ENCODE measurements at places on chromosomes 12 and 14. TPM values are rescaled to one million over a fixed set of nuclear protein-coding genes. Genes with fewer than 3 reads are reported as not detected.
A peak's percentile ranks its signal among the peaks of the same experiment; 100 is the strongest.

Gene CABP1
- total RNA-seq = not detected

Gene CRIP2
- total RNA-seq = 13.2 TPM

Gene KLHL33
- total RNA-seq = not detected

Gene KRT83
- total RNA-seq = not detected

Gene EEF1AKMT3
- 4.5 TPM for total RNA-seq

Gene DTD2
- 36.2 TPM for total RNA-seq

Gene SOCS4
- total RNA-seq = 13.6 TPM

Gene TSPAN9
- 5.0 TPM for total RNA-seq

Gene EVL
- 6.1 TPM for total RNA-seq

Gene ANKRD33
- not detected for total RNA-seq

Gene FAM90A1
- not detected for total RNA-seq

Gene HOXC9
- not detected for total RNA-seq

- DNase-seq = no peak
Measured at GRCh38 chr14:24246765-24247212, 4.4 kb upstream of the TINF2 start.

DNA sequence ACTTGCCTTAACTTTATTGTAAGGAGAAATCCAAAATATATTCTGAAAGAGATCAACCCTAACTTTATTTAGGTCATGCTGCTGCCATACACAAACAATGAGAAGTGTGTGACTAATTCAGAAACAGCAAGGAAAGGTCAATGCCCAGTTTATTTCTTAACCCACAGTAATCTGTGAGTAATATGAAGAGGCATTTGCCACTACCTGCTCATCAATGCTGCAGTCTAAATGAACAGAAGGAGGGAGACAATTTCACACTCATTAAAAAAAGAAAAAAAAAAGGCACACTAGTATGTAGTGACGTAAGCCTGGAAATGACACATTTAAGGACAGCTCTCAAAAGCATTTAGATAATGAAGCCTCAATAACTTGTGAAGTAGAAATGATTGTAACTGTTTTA lies 90.5 kb upstream of the FOXN3 start:
- DNase-seq = peak; percentile 96

- no peak for DNase-seq
Measured at GRCh38 chr14:29273513-29273912, 506.9 kb downstream of the FOXG1 start.

GRCh38 chr14:63051301-63051700 lies 6.0 kb upstream of the KCNH5 start:
- peak; percentile 75 for DNase-seq

GRCh38 chr14:83162361-83162929 lies 1628.8 kb upstream of the SEL1L start:
- no peak for DNase-seq

GRCh38 chr12:51028126-51028812 lies 2.1 kb upstream of the SLC11A2 start:
- DNase-seq = peak; percentile 68

DNA sequence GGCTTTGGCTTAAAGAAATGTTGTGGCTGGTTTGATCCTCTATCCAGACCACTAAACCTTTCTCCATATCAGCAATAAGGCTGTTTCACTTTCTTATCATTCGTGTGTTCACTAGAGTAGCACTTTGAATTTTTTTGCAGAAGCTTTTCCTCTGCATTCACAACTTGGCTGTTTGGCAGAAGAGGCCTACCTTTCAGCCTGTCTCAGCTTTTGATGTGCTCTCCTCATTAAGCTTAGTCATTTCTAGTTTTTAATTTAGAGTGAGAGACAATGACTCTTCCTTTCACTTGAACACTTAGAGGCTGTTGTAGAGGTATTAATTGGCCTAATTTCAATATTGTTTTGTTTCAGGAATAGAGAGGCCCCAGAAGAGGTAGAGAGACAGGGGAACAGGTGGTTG lies 13.8 kb downstream of the KCNMB4 start:
- no peak for DNase-seq

GRCh38 chr14:26204728-26205479 lies 392.9 kb downstream of the NOVA1 start:
- no peak for DNase-seq

- DNase-seq = peak; percentile 47
Measured at GRCh38 chr14:69695322-69696203, 71.4 kb upstream of the SRSF5 start.

DNA sequence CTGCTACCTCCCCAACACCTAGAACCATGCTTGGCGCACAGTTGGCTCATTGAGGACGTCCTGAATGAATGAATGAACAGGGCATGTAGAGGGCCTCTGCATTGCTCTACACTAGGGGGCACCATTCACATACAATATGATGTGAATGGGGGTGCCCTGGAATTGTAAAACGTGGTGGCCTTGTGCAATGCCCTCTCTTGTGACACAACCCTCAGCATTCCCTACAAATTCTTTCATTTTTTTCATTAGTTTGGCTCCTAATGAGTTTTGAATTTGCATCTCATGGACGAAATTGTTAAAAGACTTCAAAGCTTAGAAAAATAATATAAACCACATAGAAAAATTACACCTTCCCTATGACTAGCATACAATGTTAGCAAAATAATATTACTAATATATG lies 2.3 kb upstream of the DIO2 start:
- peak; percentile 50 for DNase-seq

DNA sequence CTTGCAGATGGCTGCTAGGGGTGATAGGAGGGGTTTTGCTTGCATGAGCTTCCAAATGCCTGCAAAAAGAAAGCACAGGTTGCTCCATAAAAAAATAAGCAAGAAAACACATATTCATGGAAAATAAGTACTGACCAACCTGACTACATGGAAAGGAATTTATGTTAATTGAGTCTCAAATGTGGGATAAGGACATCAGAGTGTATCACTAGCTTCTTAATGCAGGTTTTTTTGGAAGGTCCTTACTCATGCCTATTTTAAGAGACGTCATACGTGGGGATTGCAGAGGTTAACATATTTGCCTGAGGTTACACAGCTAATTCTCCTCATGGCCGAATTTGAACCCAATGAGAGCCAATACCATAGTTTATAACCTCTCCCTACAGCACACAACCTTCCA lies 116.2 kb downstream of the ASCL1 start:
- no peak for DNase-seq

- DNase-seq = no peak
Measured at GRCh38 chr14:39991041-39991440, 558.8 kb upstream of the FBXO33 start.

DNA sequence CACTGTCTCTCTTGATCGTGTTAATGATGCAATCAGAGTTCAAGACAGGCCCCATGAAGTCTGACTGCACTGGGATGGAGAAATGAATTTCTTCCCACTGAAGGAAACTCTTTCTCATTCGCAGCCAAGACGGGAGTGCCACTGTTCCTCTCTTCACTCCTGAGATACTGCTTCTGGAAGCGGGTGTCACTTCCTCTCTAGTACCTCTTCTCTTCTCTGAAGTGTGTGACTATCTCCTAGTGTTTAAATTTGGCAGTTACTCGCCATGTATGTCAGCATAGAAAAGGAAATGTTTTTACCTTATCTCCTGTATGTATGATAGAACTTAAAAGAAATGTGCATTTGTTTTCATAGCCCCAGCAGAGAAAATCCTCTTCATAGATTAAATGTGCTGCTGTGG lies 215.2 kb downstream of the ANO6 start:
- DNase-seq = no peak

- no peak for DNase-seq
Measured at GRCh38 chr12:109386059-109386433, 38.3 kb downstream of the MYO1H start.

DNA sequence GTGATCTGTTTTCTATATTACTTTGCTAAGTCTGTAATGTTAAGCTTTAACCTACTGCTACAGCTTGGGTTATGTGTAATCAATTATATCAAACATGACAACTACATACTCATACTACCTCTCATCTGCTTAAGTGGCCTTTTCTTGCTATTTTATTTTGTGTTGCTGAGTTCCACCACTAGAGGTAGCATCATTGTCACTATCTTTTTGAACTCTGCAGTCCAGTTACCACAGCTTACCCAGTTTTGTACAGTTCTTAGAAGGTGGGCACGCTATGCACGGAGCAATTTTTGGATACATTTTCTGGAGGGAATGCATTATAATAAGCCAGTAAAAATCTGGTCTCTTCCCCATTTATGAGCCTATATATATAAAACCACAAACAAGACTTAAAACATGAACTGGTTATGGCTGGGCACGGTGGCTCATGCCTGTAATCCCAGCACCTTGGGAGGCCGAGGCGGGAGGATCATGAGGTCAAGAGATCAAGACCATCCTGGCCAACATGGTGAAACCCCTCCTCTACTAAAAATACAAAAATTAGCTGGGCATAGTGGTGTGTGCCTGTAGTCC lies 48.5 kb downstream of the SAV1 start:
- peak; percentile 59 for DNase-seq

- no peak for DNase-seq
Measured at GRCh38 chr12:107855471-107855870, 81.0 kb downstream of the ASCL4 start.

- DNase-seq = no peak
Measured at GRCh38 chr14:72305561-72305960, 373.3 kb downstream of the RGS6 start.

DNA sequence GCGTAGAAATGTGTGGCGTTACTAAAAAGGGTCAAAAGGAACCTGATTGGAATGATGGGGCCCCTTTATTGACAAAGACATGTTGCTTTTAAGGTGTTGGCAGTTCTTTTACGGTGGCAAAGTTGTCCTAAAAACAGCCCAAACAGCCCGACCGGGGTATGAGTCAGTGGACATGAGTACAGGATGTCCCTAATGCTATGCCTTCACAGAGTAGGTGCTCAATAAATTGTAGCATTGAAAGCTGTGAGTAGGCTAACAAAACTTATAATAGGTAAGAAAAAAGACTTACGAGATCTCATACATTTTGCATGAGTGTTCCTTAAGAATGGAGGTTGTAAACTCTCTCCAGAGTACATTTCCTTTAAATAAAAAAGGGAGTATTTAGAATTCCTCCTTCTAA lies 2.6 kb downstream of the ELK3 start:
- DNase-seq = peak; percentile 73

- no peak for DNase-seq
Measured at GRCh38 chr12:69046363-69046762, 113.4 kb upstream of the CPM start.

DNA sequence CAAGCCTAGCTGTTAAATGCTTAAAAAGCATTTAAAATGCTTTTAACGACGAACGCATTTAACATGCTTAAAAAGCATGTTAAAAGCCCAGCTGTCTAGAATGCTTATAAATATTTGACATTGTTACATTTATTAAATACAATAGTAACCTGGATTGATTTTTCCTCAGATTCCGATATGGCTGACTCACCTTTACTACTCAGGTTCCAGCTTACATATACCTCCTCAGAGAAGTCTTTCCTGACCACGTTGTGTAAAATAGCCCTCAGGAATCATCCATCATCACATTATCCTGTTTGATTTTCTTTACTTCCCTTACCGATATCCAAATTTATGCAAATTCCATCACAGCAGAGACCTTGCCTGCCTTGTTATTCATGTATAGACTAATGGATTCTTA lies 51.4 kb downstream of the SLC41A2 start:
- peak; percentile 15 for DNase-seq

- DNase-seq = peak; percentile 98
Measured at GRCh38 chr14:64117671-64118402, 176.3 kb downstream of the ESR2 start.

- DNase-seq = peak; percentile 43
Measured at GRCh38 chr12:21169878-21170472, 39.0 kb downstream of the SLCO1B1 start.

DNA sequence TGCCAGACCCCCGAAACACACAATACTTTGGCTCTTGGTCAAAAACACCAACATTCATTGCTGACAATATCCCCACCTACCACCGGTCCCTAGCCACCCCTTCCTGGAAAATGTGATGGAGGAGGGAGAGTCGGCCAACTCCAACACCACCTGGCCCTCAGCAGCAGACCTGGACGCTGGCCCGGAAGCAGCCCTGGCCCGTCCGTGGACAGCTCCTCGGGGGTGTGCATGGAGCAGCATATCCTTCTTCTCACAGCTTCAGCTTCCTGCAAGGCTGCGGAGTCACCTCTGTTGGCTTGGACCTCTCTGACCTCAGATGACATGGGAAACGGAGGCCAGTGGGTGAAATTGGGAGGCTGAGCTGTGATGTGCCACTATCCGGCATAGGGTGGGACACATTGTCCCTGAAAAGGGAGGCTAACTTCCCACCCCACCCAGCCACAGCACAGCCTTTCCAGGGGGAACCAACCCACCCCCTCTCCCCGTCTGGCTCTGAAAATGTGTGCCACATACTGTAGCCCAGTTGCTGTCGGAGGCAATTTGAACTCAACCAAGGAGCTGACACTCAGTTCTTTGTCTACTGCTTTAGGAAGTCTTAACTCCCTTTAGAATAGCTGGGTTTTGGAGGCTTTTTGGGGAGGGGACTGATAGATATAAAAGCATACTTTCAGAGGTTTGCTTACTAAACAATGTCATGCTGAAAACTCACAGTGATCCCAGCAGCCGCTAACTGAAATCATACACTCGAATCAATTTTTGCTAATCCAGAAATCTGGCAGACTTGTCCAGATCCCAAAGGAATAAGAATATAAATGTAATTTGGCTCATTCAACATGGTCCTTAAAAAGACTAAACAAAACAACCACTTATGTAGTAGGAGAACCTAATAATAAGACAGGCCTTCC lies 43.1 kb upstream of the LTA4H start:
- no peak for DNase-seq

GRCh38 chr12:12673296-12673695 lies 22.7 kb downstream of the GPR19 start:
- peak; percentile 4 for DNase-seq

DNA sequence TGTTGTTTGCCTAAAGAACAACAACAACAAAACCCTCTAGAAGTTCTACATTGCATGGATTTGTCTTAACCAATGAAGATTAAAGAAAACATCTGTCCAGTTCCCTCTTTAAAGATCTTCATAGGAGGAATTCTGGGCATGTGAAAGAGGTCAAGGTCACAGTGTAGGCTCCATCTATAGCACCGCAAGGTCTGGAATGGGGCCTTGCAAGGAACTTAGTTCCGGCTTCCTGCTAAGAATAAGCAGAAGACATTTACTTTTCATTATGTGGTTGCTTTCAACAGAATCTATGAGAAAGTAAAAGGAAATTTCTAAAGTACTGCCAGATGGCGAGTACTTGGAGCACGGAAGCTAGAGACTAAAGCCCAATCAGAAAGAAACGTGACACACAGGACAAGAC lies 57.2 kb upstream of the GNPNAT1 start:
- DNase-seq = no peak

GRCh38 chr12:108773798-108774788 lies 42.8 kb upstream of the CORO1C start:
- peak; percentile 87 for DNase-seq

- DNase-seq = no peak
Measured at GRCh38 chr14:51455041-51455835, 196.5 kb upstream of the FRMD6 start.

DNA sequence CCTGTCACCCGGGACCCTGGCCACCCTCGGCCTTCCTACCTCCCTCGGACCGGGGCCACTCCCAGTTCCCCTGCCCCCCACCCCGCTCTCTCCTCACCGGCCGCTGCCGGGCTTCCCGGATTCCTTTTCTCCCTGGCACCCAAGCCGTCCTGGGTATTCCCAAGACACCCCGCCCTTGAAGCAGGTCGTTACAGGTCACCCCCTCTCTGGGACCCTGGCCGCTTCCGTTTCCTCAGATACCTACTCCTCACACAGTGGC lies 493 bp downstream of the NUMB start:
- DNase-seq = no peak

- DNase-seq = no peak
Measured at GRCh38 chr12:32742133-32742532, 13.6 kb downstream of the YARS2 start.

All from bronchial epithelial cell (primary cell).